ENCODE measurements at places on chromosomes 11 and 22.

DNA sequence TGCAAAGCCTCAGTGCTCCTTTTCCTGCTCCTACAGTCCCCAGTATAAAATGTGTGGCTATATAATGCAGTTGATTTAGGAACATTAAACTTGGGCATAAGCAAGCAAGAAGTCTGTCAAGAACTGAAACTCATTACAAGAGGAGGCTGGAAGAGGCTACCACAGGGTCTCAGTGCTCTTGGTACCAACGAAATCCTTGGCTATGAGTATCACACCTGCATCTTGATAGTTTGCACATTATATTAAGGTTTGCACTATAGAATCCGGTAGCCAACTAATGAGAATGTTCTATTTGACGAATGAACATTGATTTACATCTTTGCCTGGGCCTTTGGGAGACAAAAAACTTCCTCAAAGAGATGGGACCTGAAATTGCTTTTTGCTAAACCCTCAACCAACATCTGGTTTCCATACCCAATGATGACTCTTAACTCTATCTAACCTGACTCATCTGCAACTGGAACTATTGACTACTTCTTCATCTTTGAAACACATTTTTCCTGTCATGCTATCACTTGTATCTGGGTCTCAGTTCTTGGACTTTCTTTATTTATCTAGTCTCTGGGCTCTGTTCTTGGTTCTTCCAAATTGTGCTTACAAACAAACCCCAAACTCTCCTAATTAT, 207.2 kb upstream of the CTSC start:
- no peak for DNase-seq

DNA sequence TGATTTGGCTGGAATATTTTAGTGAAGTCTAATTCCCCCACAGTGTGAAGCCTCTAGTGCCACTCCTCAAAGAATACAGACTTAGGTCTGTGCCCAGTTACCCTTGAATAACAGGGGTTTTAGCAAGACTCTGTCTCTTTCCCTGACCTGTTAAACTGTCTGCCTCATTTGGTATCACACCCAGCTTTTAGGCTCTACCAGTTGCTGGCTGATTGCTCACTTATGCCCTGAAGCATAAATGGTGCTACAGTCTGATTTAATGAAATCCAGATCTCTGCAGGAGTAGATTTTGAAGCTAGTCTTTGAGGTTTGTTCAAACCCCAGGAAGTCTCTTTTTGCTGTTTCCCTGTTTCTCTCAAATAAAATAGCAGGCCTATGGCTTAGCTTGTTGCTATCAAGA, 45.2 kb upstream of the LIPT2 start:
- no peak for DNase-seq

DNA sequence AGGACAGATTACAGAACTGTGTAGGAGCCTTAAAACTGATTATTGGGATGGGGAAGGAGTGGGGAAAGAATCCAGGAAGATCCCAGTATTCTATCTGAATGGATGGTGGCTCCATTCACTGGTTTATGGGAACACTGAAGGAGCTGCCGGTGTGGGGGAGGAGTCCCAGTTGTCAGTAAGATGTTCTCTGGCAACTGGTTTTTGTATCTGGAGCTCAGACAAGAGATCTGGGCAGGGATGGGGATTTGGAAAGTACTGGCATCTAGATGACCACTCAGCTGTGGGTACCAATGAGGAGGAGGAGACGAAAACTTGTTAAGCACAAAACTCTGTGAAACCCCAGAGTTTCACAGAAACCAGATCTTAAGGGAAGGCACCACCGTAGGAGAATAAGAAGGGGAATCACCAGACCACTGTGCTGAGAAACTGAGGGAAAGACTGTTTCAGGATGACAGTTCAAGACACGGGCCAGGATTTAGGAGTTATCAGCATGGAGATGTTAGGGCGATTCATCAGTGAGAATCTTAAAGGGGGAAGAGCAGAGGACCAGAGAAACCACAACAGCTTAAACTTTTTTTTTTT, 28.1 kb downstream of the LDLRAD3 start:
- no peak for DNase-seq

DNA sequence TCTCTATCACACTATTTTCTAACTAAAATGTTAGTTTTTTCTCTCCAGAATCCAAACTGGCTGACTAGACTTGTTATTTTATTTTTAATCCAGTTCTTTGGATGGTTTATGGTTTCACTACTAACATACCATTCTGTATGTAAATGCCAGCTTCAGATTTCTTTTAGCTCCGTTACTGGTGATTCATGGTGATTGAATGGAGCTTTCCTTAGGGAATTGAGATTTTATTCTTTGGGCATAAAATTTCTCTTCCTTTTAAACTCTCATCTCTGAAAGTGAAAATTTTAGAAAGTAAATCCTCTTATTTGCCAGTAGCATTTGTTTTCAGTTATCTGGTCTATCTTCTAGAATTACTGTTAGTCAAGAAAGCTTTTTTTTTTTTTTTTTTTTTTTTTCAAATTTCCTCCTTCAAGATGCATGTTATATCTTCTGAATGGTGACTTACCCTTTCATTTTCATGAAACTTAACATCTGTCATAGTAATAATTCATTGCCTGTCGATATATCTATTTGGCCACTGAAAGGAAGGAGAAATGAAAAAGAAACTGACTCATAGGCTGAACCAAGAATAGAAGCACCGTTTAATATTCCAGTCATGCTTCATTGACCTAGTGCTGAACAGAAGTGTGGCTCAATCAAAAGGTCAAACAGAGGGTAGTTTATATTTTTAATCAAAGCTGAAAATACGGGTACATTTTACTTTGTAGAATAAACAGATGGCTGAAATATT, 6.4 kb downstream of the ENDOD1 start:
- no peak for DNase-seq

- DNase-seq = no peak
Measured at GRCh38 chr11:119307219-119307618, 9.7 kb downstream of the MCAM start.

GRCh38 chr22:36811094-36811800, 5.6 kb downstream of the PVALB start:
- no peak for DNase-seq

DNA sequence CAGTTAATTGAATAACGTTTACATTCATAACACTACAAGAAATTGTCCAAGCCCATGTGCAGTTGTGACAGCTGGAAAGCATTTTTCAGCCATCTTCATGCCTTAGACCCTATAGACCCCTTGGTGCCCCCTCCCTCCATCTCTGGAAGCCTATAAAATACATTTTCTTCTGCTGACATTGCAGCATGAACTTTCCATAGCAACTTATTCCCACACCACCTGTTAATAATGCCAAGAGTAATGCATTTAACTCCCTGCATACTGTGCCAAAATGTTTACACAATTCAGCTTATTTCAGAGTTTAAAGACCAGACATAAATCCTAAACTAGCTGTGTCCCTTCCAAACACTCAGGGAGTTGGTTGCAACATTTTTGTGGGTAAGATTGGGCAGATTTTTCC, 143.0 kb upstream of the ARHGAP20 start:
- DNase-seq = no peak

- no peak for DNase-seq
Measured at GRCh38 chr11:101008961-101009689, 120.5 kb downstream of the PGR start.

- no peak for DNase-seq
Measured at GRCh38 chr11:9887472-9887871, 223.6 kb downstream of the SWAP70 start.

DNA sequence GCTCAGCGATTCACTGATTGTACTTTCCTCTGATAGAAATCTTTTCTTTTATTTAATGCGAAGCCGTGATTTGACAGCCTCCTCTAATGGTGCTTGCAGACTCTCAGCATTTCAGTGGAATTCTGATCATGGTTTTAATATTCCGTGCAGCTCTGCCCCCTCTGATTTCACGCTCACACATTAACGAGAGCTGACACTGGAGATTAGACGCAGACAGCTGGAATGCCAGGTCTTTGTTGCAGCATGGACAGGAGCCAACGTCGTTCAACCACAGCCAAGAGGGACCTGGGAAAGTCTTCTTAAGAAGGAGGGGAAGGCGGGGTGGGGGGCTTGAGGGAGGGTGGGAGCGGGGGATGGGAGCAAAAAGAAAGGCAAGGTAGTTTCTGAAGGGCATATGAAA, 186.4 kb downstream of the BLID start:
- DNase-seq = no peak

DNA sequence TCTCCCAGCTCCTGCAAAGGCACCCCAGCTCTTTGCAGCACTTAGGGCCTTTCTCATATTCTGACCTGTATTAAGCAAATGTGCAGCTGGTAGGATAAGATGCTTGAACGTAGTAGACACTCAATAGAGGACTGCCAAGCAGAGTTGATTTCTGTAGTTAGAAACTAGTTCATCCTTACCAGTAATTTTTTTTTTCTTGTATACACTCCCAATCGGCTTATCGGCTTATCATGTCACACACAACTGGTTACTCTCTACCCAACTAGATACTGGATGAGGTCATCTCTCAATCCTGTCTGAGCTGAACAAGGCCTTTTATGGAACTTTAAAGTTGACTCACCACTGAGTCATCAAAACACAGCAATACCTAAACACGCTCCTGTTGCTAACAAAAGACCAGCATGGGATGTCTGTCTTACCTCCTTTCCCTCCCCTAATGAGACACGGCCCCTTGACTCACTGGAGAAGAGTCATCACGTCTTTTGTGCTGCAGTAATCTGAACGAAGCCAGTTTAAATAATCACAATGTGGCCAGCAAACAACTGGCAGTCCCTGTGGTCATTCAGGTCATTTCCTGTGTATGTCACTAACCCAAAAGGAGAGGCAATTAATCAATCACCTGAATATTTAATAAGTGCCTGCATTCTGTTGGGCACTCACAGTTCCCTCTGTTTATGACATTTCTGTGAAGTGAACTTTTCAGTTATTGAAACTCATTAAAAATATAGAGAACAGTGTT, 7.5 kb upstream of the WEE1 start:
- peak; percentile 35 for DNase-seq

DNA sequence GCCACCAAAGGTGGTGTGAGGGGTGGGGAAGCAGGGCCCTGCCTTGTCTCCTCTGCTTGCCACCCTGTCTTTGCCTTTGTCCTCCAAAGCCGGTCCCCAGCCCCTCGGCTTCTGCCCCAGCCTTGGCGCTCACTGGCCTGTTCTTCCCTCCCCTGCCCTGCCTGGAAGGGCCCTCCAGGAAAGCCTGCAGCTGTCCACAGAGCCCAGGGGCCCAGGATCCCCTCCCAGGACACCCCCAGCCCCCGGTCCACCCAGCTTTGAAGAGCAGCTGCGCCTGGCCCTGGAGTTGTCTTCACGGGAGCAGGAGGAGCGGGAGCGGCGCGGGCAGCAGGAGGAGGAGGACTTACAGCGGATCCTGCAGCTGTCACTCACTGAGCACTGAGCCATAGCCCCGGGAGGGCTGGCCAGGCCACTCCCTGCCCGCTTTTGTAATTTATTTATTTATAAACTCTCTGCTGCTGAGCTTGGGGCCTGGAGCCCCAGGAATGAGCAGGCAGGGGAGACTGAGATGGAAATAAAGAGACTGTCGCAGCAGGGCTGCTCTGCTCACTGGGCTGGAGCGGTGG, 1.3 kb upstream of the SSH3 start:
- peak; percentile 56 for DNase-seq

DNA sequence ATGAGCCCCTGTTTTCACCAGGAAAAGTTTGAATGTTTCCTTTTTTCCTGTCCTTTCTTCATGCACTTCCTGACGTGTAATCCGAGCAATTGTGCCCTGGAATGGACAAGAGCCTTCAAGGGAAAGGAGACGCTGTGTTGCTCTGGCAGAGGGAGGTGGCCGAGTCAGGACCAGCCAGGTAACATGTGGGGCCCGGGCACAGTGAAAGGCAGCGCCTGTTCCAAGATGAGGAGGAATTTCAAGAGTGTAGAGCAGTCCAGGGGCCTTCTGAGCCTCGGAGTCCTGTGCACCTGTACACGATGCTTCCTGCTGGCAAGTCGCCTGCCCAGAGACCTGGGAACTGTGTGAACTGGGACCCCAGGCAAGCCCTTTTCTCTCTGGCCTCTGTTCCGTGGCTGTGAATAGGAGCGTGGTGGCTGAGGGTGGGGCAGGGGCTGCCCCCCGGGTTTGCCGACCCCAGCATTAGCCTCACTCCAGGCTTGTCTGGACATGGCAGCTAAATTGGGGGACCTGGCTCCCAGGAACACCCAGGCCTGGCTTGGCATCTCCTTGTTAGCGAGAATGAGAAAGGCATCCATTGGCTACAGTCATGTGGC, 92.0 kb downstream of the MYEOV start:
- DNase-seq = no peak

GRCh38 chr22:37564111-37564711, 3.9 kb downstream of the CDC42EP1 start:
- no peak for DNase-seq

GRCh38 chr11:109088086-109088485, 333.9 kb upstream of the C11orf87 start:
- DNase-seq = no peak

DNA sequence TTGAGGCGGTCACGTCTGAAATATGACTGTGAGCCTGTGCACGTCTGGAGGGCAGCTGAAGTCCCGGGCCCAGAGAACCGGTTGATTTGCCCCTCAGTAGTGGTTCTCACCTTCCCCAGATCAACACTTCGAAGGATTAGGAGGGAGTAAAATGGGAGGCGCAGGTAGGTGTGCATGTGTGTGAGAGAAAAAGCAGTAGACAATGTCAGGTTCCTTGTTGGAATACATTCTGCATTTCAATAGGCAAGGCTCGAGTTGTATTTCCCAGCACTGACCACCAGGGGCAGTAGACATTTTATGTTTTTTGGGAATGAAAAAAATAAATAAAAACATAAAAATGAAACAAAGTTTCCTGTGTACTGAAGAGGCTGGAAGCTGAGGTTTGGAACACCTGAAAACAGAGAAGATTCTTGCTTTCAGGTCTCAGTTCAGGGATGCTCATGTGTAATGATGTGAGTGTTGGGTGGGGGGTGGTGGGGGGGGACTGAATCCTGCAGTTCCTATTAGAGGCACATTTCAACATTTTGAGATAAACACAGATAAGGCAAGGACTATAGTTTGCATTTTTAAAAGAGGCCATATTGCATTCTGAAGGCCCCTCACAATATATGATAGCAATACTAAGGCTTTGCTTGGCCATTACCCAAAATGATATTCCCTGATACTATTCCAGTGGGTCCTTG, 333.9 kb downstream of the CADM1 start:
- no peak for DNase-seq

DNA sequence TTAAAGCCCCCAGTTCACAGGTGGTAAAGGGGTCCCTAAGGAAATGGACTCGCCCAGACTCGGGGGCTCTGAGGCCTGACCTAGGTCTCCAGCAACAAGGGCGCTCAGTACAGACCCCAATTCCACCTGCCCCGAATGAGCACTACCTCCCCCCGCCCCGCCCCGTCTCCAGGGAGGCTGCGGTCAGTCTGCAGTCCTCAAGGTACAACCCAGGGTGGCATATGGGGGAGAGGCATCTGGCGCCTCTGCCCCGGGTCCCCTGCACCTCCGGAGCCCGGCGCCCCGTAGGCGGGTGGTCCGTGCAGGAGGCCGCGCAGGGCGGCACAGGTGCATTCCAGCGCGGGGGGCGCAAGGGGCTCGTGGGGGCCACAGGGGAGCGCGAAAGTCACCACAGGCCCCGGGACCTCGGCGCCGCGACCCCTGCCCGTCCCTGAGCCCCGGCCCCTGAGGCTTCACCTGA, 361 bp downstream of the CTSD start:
- DNase-seq = no peak

DNA sequence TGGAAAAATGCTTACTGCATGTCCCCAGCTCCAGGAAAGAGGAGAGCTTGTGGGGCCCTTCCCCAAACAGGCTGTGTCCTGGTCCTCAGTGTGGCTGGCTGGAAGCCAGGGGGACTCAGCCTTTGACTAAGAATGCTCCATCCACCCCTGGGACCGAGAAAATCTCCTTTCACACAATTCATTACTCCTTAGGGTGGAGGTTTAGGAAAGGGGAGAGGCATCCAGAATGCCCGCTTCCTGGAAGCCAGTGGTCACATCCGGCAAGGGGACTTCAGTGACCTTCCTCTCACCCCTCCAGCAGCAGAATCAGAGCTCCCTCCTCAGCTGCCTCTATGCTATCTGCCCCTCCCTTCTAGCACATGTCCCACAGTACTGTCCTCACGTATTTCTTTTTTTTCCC, 21.9 kb downstream of the ATG16L2 start:
- DNase-seq = no peak
